ENCODE measurements at places on chromosomes 6 and 20.

- no peak for DNase-seq
Observed at GRCh38 chr6:124683507-124683906, 278.7 kb upstream of the RNF217 start.

GRCh38 chr6:103011605-103012004 lies 1618.1 kb downstream of the GRIK2 start:
- no peak for DNase-seq

DNA sequence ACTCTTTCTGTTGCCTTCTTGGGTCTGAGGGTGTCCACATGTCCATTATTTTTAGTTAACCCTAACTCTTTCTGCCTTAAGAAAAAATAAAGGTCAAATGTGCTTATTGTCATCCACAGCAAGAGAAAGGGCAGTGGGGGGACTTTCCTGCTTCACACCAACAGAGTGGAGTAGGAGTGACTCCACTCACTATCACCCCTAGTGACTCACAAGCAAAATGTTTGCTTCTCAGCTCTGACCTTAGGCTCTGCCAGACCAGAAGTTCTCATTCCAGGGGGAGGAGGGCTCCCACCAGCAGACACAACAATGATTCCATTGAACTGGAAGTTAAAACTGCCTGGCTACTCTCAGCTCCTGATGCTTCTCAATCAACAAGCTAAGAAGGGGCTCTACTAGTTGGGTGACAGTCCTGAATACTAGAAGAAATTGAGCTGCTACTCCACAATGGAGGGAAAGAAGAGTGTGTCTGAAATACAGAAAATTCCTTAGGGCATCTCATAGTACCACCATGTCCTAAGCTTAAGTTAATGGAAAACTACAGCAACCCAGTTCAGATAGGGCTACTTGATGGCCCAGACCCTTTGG lies 83.9 kb upstream of the AFDN start:
- no peak for DNase-seq

GRCh38 chr6:161038229-161039031 lies 46.9 kb downstream of the MAP3K4 start:
- DNase-seq: no peak

- DNase-seq: no peak
Observed at GRCh38 chr6:47034926-47035325, 7.2 kb downstream of the ADGRF1 start.

DNA sequence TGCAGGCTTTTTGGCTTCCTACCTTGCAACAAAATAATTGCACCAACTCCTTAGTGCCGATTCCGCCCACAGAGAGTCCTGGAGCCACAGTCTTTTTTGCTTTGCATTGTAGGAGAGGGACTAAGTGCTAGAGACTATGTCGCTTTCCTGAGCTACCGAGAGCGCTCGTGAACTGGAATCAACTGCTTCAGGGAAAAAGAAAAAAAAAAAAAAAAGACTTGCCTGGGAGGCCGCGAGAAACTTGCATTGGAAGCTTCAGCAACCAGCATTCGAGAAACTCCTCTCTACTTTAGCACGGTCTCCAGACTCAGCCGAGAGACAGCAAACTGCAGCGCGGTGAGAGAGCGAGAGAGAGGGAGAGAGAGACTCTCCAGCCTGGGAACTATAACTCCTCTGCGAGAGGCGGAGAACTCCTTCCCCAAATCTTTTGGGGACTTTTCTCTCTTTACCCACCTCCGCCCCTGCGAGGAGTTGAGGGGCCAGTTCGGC lies 420 bp downstream of the SOX4 start:
- DNase-seq: peak; percentile 10

GRCh38 chr6:69696273-69696672 lies 100.5 kb downstream of the LMBRD1 start:
- no peak for DNase-seq

GRCh38 chr20:62128502-62128901 lies 6.2 kb downstream of the LSM14B start:
- no peak for DNase-seq

DNA sequence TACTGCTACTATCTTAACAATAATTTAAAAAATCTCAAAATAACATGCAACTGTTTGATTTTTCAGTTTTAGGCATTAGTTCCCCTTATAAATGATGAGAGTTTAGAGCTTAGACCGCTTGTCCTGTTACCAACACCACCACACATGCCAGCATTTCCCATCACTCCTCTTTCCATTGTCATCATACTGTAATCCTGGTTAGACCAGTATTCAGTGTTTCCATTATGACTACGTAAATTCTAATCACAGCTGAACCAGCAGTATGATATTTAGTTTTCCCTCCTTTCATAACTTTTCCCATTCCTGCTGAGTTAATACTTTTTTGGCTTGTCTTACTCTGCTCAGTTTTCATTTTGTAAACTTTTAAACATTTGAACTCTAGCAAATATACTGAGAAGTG lies 12.2 kb upstream of the TBC1D20 start:
- DNase-seq: no peak

GRCh38 chr20:24863356-24863755 lies 85.7 kb upstream of the CST7 start:
- no peak for DNase-seq

DNA sequence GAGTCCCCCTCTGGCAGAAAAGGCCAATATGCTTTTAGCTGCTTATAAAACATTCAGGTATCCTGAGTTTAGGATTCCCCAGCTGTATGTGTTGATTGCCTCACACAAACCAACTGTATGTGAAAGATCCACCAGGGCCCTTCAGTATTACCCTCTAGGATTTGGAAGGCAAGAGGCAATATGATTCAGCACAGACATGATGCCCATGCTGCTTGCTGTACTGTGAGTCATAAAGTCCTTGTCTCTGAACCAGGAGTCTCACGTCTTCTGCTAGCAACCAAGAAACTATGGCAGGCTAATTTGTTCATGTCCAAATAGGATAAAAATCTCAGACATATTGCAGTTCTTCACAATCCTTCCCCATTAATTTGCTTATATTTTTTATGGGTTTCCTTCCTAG lies 789.2 kb upstream of the SLC35B3 start:
- DNase-seq: no peak

DNA sequence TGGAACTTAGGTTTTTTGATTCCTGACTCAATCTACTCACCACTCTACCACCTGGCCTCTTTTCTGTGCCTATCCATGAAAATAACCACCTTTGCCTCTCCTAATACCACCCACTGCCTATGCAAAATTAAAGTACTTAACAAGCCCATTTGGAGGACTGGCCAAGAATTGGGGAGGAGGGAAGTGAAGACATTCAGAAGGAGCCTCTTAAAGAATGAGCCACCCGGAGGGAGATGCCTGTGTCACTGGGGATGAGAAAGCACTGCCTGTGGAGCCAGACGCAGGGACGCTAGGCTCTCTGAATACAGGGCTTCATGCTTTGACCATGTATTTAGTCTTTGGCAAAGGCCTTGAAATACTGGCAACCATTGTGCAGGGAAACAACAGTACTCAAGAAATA lies 40.0 kb upstream of the MRPS10 start:
- DNase-seq: no peak

- DNase-seq: peak; percentile 72
Observed at GRCh38 chr6:18122128-18123093, at the start of gene NHLRC1. Gene NHLRC1 (minus strand): TSS chr6:18122677. CDS start chr6:18122606, 71 bp downstream.

GRCh38 chr6:8085053-8085511 lies 17.3 kb downstream of the EEF1E1 start:
- DNase-seq: no peak

DNA sequence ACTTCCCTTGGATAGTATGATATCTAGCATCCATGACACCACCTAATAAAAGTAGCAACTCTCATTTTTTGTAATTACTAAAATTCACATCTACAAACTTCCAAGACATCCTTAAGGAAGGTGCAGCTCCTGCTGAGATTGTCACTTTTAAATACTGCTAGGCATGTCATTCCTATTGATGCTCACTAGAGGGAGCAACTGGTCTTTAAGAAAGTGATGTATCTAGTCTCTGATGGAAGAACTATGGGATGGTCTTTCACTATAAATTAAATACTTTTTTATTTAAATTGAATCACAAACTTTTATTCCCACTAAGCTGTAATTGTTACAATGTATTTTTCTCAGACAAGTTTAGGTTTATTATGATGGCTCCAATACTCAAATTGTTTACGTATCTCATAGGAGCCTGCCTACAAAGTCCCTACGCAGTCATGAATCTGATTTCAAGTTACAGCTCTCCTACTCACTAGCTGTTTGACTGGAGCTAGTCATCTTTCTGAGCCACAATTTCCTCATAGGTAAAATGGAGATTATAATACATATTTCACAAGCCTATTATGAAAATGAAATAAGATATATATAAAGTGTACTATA lies 8.1 kb upstream of the TSPYL1 start:
- no peak for DNase-seq

GRCh38 chr20:8097307-8097706 lies 34.8 kb upstream of the PLCB1 start:
- DNase-seq: no peak

DNA sequence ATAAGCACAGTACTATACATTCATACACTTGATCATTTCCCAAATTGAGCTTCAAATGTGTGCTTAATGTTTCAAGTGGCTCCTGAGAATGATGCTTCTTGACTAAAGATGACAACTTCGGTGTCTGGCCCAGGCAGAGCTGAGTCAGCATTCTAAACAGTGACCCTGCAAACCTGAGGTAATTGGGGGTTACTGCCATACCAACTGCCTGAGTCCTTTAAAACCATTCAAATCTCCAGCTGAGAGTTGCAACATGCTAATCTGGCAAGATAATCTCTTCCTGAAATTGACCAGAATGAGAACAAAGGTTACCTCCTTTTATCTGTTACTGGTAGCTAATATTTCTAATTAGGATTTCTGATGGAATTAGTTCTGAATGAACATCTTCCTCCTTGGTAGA lies 8.2 kb downstream of the BACH2 start:
- DNase-seq: no peak

- no peak for DNase-seq
Observed at GRCh38 chr6:81308577-81309279, 443.8 kb downstream of the TENT5A start.

DNA sequence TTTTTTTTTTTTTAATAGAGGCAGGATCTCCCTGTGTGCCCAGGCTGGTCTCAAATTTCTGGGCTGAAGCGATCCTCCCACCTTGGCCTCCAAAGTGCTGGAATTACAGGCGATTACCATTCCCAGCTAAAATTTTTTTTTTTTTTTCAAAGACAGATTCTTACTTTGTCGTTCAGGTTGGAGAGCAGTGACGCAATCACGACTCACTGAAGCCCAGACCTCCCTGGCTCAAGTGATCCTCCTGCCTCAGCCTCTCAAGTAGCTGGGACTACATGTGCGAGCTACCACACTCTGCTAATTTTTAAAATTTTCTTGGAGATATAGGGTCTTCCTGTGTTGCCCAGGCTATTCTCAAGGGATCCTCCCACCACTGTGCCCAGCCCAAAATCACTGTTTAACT lies 58.0 kb upstream of the MYO6 start:
- DNase-seq: no peak

- no peak for DNase-seq
Observed at GRCh38 chr6:17491416-17492142, 98.2 kb downstream of the CAP2 start.

GRCh38 chr6:113530769-113531168 lies 326.4 kb upstream of the MARCKS start:
- no peak for DNase-seq

DNA sequence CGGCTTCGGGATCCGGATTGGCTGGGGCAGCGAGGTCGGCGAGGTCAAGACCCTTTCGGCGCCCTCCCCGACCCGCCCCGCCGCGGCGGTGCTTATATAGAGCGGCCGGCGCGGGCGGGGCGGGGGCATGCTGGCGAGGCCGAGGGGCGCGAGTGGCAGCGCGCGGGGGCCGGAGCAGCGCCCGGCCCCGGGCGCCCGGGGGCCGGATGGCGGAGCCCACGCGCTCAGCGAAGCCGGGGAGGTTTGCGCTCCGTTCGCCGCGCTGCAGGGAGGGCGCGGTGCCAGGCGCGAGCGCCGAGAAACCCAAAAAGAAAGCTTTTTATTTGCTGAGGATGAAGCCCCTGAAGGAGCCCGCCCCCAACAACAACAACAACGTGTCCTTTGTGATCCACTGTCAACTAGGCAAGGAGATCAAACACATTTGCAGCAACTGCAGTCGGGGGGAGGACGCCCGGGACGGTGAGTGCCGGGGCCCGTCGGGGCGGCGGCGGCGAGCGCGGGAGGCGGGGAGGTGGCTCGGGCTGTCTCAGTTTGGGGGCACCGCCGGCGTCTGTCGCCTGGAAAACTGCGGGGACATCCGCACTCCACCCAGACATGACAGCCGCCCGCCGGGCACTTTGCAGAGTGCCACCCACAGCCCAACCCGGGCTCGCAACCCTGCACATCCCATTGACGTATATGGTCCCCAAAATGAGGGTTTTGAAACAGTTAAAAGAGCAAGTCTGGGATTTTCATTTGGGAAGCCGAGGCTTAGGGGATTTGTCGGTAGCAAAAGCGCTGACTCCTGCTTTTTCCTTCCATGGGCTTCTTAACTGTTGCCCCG lies 297.3 kb downstream of the PHACTR1 start:
- DNase-seq: no peak

GRCh38 chr6:28981431-28981832 lies 23.7 kb downstream of the ZNF311 start:
- DNase-seq: peak; percentile 77

DNA sequence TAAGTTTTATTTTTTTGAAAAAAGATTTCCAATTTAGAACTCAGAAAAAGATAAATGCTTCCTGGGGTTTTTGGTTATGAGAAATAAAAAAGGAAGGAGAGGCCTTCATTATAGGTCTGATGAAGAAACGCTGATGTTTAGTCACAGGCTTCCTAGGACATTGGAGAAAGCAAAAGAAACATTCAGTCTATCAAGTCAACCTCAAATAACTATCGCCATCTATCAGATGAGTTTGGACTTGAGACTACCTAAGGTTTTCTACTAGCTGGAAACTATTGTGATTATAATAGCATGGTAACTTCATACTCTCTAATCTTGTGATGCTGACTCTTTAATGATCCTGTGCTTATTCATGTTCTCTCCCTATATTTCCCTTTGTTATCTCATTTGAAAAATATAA lies 171.3 kb downstream of the TPBG start:
- DNase-seq: no peak

DNA sequence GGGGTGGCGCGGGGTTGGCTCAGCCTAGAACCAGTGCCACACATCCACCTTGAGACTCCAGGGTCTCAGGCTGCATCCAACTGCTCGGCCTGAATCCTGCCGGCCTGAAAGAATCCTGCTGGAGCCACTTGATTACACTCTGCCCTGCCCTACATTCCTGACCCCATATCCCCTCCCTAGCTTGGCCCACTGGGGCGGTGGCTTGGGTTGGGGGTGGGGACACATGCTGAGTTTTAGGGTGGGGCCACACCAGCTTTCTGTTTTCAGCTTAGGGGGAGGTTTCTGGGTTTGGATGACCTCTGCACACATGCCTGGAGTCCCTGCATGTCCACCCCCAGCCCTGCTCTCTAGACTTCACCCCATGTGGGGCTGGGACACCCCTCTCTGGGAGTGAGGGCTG lies 6.8 kb downstream of the ITPR3 start:
- DNase-seq: no peak

GRCh38 chr6:138161338-138162110 lies at the start of gene ARFGEF3:
Gene ARFGEF3 (plus strand): TSS chr6:138161939. CDS start chr6:138162087, 148 bp downstream.
- peak; percentile 32 for DNase-seq

- DNase-seq: no peak
Observed at GRCh38 chr6:3791526-3792203, 40.2 kb upstream of the PXDC1 start.

Measured in activated T-cell treated with anti-CD3 and anti-CD28 coated beads for 24 hours (primary cell).